ENCODE measurements at places on chromosomes 11 and 22.

DNA sequence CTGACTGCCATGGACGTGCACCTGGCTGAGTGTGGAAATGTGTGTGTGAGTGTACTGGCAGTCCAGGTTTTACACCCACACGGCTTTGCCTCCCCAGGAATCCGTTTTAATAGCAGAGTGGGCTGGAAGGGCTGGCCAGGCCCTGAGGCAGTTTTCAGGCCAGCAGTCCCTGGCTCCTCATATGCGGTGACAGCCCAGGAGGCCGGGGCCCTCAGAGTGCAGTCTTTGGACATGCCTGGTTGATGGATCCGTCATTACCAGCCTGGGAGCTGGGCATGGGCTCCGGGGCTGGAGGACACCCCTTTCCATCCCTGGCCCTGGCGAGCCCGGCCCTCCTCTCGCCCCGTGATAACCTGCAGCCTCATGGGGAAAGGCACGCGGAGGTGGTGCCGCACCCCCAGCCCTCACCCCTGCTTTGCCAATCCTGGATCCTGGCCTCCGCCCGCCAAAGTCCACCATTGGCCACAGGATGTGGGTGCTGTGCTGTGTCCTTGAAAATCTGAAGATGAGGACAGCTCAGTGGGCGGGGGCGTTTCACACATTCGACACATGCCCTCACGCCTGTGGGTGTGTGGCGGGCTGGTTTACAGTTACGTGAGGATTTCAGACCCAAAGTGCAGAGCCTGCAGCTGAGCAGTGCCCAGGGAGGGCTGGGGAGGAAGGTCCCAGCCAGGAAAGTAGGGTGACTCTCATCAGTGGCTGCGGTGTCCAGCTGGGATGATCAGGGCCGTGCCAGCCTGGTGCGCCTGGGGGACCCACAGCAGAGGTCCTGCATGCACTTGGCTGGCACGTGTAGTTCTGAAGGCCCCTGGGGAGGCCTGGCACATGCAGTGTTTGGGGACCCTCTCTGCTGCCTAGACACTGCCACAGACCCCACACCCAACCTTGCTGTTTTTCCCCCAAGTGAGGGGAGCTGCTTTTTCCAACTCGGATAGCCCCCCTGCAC lies 55.1 kb downstream of the RTN4R start:
- DNase-seq, result no peak

DNA sequence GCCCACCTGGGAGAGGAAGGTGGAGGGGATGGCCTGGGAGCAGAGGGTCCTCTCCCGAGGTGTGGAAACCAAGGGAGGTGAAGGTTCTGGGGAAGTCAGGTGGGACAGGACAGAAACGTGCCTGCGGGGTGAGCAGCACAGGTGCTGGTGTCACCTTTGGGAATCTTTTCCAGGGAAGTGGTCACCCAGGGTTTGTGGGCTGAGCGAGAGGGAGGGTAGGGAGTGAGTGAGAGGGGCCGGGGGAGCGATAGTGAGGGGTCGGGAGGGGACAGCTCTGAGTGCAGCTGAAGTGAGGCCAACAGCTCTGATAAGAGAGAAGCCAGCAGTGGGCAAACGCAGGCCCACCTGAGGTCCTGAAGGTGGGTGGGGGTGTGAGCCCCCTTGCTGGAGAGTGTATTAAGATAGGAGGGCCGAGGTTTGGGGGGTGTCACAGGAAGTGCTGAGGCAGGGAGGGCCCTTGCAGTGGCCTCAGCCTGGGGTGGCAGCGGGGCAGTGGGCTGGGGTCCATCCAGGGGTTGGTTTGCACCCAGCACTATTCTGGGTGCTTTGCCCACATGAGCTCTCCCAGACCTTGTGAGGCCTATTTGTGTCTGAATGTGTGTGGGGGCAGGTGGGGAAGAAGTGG lies 1.6 kb upstream of the SHANK3 start:
- DNase-seq, result no peak

DNA sequence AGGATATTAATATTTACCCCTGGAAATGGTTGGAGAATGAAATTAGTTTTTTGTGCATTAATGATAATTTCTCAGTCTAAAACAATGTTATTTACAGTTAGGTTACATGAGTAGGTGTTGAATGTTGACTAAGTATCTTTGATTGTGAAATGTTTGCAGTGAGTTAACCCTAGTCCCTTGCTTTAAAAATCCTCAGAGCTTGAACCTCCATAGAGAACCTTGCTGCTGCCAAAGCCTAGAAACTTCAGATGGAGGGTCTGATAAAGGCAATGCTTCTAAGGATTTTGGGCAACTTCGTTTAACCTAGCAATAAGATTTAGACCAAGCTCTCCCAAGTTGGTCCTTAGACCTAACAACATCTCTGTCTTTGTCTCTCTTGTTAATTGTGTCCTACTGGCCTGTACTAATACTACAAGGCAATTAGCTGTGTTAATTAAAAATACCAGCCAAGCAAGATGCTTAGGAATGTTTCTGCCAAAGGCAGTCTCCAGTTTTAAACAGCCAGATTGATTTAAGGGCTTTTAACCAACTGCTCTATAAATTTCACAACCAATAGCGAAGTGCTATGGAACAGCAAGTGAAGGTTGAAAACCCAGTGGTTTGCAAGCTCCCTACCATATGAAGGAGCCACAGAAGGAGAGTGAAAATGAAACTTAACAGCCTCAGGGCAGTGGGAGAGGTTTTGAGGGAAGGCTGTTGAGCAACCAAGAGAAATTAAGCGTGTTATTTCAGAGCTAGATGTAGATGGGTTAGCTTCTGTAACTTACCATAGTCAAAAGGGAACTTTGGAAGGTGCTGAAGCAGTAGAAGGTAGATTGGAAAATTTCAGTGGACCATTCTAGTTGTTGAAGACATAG lies 295.9 kb upstream of the ANO5 start:
- DNase-seq, result no peak

GRCh38 chr22:36355362-36355761 lies 32.4 kb downstream of the MYH9 start:
- DNase-seq, result no peak

- no peak for DNase-seq
These were observed 3.1 kb downstream of the TMEM25 start for GRCh38 chr11:118533769-118534729.

GRCh38 chr11:42819126-42819525 lies 492.7 kb upstream of the API5 start:
- DNase-seq, result no peak

DNA sequence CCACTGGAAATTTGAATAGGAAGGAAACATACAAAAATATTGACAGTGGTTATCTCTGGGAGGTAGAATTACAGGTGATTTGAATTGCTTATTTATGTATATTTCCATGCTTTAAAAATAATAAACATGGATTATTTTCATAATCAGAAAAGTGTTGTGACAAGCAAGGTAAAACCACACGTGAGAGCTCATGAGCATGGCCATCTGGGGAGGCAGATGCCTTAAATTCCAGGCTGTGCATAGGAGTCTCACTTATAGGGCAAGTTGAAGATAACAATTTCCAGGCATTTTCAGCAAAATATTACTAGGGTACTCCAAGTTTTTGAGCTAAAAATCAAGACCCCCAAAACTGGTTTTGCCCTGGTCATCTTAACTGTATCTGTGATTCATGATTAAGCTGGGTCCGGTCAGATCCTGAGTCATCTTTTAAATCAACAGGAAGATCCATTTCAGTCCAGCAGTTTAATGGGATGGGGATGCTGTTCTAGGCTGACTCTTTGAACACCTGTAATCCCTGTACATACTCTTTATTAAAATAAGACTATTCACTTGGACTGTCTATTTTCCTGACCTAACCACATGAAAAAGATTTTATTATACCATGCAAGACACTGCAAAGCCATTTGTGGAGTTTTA lies 115.8 kb upstream of the NARS2 start:
- DNase-seq, result no peak

- no peak for DNase-seq
These were observed 125.5 kb upstream of the SERPIND1 start for GRCh38 chr22:20648306-20648903.

DNA sequence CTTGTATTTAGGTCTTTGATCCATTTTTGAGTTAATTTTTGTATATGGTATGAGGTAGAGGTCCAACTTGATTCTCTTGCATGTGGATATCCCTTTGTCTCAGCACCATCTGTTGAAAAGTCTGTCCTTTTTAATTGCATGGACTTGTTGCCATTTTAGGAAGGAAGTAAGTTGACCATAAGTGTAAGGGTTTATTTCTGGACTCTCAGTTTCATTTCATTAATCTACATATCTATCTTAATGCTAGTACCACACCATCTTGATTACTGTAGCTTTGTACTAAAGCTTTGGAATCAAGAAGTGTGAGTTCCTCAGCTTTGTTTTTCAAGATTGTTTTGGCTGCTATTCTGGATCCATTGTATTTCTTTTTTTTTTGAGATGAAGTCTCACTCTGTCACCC lies 31.4 kb downstream of the CBL start:
- no peak for DNase-seq

GRCh38 chr11:68460741-68461574 lies at the start of gene PPP6R3:
PPP6R3 (plus strand) TSS chr11:68460752; CDS start chr11:68537665, 76,913 bp downstream.
- DNase-seq, result no peak

DNA sequence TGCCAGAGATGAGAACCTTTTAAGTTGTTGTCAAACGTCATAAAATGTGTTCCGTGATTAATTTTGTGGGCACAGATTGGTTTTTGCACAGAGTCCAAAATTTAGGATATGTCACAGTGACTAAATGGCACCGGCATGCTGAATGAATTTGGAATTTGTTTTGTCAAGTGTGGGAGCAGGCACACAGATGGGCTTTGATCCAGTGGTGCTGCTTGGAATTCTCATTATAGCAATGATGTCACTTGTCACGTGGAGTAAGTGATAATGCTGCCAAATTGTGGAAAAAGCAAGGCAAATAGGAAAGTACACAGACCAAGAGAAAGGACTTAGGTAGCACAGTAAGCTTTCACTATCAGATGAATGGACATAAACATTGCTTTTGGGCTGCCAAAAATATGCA lies 8.0 kb upstream of the LIN7C start:
- DNase-seq, result no peak

DNA sequence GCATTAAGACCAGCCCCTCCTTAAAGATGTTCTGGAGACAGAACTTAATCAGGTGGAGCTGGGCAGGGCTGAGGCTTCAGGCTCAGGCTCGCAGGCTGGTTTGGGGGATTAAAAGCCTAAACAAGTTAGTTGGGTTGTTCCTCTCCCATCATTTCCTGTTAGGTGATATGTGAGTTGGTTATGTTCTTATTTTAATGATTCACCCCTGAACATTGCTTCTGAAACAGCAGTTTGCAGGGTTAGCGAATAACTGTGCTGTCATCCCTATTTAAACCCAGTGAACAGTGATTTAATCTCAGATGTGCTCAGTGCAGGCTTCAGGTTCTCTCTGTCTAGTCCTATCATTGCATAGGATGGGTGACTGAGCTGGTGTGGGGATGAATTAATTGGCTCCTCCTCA lies 47.4 kb upstream of the BIRC3 start:
- DNase-seq, result no peak

- DNase-seq, result no peak
These were observed 1.8 kb downstream of the VSIG10L2 start for GRCh38 chr11:125947419-125948277.

DNA sequence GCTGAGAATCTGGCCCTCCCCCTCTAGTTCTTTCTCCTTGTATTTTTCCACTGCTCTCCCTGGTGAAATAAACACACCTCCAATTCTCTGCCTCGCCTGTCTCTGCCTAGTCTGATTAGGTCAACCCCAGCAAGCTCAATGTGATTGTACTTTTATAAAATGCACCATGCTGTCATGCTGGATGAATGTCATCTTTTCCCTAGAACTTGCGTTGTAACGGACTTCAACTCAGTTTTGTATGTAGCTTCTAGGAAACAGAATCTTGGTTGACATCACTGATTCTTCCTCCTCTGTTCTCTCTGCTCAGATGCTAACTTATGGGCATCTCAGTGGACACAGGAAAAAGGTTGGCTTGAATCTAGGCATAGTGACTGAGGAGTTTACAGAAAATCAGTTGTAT lies 261.9 kb upstream of the ISX start:
- DNase-seq, result no peak

GRCh38 chr11:35927682-35928081 lies 16.2 kb upstream of the LDLRAD3 start:
- DNase-seq, result no peak

DNA sequence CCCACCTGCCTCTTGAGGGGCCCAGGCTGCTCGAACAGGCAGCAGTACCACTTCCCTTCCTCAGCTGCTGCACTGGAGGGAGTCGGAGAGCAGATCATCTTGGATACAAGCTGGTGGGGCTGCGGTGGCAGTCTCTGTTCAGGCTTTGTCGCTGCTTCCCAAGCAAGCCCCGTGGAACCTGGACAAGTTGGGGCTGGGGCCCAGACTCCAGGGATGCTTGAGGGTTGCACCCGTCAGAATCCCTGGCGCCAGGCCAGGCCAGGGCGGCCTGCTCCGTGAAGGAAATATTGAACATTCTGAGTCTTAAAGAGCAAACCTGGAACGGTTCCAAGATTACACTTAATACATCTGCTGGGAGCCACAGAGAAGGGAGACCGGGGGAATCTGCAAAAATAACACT lies 310.1 kb upstream of the SORL1-AS1 start:
- DNase-seq, result no peak

Data from stimulated activated CD8-positive, alpha-beta memory T cell treated with anti-CD3 and anti-CD28 coated beads, Interleukin-15, amount 100 ng/mL, for 1 hour (primary cell).